ENCODE measurements at places on chromosomes 2 and 18. TPM values are rescaled to one million over a fixed set of nuclear protein-coding genes. Genes with fewer than 3 reads are reported as not detected.

The CFAP53 gene
- not detected for total RNA-seq

The MYO7B gene
- not detected for total RNA-seq

The PDCD1 gene
- 2.8 TPM for total RNA-seq

The RAX gene
- not detected for total RNA-seq

The TNFAIP6 gene
- total RNA-seq: 0.28 TPM

DNA sequence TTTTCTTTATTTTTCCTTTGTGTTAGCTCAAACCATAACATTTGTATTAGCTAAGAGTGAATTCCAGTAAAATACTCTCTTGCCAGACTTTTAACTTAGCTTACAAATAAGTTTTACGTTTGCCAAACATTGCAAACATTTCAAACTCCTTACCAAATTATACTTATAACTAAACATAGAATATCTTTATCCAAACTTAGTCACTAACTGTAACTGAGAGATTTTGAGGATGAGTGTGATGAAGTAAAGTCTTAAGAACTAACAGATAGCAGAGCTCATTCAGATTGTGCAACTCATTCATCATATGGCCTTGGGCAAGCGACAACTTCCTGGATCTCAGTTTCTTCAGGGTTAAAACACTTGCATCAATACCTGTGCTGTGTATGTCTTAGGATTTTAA is 533.7 kb downstream of the TDRD15 start:
- no peak for DNase-seq

DNA sequence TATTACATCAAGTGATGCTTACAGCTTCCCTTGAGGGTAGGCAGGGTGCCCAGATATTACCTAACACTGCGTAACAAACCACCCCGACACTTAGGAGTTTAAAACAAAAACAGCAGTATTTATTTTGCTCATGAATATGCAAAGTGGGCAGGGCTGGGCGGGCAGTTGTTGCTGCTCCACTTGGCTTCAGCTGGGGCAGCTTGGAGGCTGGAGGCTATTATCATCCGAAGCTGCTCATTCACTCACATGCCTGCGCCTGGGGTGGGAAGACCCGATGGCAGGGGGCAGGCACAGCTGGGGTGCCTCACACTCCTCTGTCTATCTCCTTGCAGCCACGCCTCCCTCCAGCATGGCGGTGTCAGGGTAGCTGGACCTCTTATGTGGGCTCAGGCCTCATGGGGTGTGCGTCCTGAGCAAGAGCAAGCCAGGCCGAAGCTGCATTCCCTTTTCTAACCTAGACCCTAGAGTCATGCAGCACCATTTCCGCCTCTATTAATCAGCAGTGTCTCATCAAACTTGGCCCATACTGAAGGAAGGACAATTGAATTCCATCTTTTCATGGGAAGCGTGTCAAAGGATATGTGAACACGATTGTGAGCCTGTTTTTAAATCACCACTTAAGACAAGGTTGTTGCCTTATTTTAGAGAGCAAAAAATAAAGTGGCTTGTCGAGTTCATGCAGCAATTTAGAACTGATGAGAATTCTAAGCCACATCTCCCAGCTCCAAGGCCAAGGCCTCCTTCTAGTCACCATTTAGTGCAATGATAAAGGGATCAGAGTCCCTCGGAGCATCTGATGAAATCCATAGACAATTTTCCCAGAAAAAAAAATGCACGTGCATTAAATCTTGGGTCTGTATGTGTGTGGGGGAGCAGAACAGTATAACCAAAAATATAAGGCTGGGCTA is 54.9 kb downstream of the SDC1 start:
- DNase-seq: peak; percentile 78

DNA sequence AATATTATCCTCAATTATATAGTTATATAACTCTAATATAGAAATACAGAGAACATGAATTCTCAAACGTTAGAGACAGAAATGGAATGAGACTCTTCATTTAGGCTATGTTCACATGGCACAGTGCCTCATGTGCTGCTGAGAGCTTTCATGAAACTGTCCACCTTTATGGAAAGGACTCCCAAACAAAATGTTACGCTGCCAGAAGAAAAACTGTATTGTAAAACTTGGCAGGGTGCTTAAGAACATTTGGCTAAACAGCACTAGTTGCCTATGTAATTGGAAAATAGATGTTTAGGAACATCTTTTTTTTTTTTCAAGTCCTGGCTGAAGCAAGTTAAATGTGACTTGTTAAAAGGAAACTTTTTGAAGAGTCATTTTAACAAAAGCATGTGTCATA is 396.0 kb downstream of the ERBB4 start:
- DNase-seq: no peak

DNA sequence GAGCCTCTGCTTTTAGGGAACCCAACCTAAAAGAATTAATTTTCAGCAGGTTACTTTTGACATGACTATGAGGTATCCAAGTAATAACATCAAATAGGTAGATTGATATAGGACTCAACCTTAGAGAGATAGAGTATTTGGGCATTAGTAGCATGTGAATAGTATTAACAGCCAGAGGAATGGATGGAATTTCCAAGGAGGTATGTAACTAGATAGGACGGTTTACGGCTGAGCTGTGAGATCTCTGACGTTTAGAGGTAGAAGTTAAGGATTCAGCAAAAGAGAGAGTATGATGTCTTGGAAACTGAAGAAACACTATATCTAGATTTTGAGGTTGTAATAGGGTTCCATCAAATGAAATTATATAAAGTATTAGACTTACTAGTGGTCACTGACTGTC is 70.3 kb downstream of the HNMT start:
- DNase-seq: peak; percentile 8

- DNase-seq: no peak
Measured at GRCh38 chr18:24763765-24764513, 303.5 kb downstream of the HRH4 start.

GRCh38 chr18:47883771-47884413 is 46.6 kb downstream of the SMAD2 start:
- no peak for DNase-seq

GRCh38 chr2:26822877-26823276 is 25.1 kb upstream of the DPYSL5 start:
- DNase-seq: no peak

GRCh38 chr18:340044-340443 is 72.2 kb upstream of the THOC1 start:
- DNase-seq: no peak

DNA sequence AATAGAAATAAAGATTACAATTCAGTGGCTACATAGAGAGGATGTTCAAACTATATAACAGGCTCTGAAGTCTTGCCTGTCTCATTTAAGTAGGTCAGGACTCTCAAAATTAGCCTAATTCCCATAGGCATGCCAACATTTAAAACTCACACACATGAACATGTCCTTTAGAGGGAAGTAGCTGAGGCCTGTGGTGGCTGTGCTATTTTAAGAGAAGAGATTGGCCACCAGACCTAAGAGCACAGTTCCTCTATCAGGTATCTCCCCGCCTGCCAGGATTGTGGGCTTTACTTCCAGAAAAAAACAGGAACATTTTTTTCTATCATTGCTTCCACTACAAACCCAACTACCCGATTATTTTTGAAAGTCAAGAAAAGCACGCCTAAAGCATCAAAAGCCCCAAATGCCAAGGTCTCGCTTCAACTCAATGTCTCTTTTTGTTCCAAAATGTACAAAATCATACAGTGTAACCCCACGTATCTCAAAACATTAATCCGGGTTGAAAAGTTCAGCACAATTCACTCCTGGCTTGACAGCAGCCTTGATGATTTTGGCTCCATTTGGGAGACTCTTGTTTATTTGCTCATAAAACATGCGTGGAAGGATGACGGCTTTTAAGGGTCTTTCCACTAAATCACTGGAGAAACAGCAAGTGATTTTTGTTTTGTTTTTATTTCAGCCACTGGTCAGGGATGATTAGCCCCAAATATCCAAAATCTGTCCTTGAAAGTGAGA is 15.3 kb downstream of the FHL2 start:
- no peak for DNase-seq

GRCh38 chr2:112001136-112001715 is 53.8 kb upstream of the TMEM87B start:
- no peak for DNase-seq

DNA sequence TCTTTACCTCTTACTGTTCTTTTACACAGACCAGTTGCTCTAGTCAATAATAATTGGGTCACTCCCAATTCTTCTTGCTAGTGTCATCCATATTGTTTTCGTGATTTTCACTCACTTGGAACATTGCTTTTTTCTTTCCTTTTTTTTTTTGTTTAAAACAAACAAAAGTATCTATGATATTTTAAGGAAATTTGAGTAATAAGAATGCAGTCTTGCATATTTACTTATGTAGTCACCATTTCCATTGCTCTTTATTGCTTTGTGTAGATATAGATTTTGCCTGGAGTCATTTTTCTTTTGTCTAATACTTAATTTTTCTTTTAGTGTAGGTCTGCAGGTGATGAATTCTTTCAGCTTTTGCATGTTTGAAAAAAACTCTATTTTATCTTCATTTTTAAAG is 71.9 kb downstream of the WDR7 start:
- no peak for DNase-seq

GRCh38 chr2:215830304-215830703 is 183.0 kb downstream of the MREG start:
- no peak for DNase-seq

DNA sequence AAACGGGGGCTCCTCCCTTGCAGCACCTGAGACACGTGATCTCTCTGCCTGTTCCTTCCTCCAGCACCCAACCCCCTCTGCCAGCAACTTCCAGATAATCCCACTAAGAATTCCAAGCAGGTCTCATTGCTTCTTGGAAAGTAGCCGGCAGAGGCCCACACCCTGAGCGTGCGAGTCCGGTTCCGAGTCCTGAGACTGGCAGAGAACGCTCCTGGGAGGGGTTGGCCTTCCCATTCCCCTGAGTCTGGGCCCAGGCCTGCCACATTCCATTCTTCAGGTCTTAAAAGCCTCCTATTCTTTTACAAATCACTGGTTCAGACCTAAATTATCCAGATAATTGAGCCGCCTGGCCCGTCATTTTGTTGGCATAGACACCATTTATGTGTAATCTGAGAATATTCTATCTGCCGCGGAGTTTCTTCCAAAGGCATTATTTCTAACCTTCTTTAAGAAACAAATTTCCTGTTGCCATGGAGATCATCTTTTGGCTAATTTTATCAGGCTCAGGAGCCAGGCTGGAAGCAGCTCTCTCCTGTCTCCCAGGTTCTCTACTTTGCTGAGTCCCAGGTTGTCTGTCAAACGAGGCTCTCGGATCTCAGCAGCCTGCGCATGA is 165.4 kb downstream of the MYCN start:
- DNase-seq: peak; percentile 83

DNA sequence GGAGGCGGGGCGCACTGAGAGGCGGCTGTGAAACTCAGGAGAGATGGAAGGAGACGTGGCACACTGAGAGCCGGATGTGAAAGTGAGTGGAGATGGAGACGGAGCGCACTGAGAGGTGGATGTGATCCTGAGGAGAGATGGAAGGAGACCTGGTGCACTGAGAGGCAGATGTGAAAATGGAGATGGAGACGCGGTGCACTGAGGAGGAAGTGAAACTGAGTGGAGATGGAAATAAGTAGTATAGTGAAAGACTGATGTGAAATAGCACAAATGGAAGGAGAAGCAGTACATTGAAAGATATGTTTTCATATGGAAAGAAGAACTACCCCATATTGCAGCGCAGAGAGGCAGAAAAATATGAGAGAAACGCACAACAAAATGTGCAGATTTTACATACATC is 281.6 kb upstream of the RGPD4 start:
- no peak for DNase-seq

- DNase-seq: peak; percentile 80
Measured at GRCh38 chr18:48827291-48828193, 123.2 kb downstream of the SMAD7 start.

All from H7 (cell line).